Articular chondrocyte of knee joint (primary cell): ENCODE measurements at places on chromosomes 16 and 17. TPM values are rescaled to one million over a fixed set of nuclear protein-coding genes. Genes with fewer than 3 reads are reported as not detected.

Gene CMTM1
- total RNA-seq, result 1.6 and 2.1 TPM in 2 replicates

Gene EFCAB13
- total RNA-seq, result 7.6 and 8.5 TPM in 2 replicates

Gene TBC1D3I
- not detected in 2 replicates for total RNA-seq

Gene SYCE1L
- total RNA-seq, result not detected in 2 replicates

Gene GPR139
- not detected in 2 replicates for total RNA-seq

Gene G6PC1
- total RNA-seq, result not detected in 2 replicates

Gene CES5A
- total RNA-seq, result not detected in 2 replicates

Gene TMIGD1
- not detected in 2 replicates for total RNA-seq

Gene TTC19
- total RNA-seq, result 31.1 and 34.8 TPM in 2 replicates
